Endodermal cell (in vitro differentiated cells): ENCODE measurements at places on chromosomes 7 and 10. TPM values are rescaled to one million over a fixed set of nuclear protein-coding genes. Genes with fewer than 3 reads are reported as not detected.
A peak's percentile ranks its signal among the peaks of the same experiment; 100 is the strongest.

OPN4 gene
- total RNA-seq = not detected in 3 replicates

DNA sequence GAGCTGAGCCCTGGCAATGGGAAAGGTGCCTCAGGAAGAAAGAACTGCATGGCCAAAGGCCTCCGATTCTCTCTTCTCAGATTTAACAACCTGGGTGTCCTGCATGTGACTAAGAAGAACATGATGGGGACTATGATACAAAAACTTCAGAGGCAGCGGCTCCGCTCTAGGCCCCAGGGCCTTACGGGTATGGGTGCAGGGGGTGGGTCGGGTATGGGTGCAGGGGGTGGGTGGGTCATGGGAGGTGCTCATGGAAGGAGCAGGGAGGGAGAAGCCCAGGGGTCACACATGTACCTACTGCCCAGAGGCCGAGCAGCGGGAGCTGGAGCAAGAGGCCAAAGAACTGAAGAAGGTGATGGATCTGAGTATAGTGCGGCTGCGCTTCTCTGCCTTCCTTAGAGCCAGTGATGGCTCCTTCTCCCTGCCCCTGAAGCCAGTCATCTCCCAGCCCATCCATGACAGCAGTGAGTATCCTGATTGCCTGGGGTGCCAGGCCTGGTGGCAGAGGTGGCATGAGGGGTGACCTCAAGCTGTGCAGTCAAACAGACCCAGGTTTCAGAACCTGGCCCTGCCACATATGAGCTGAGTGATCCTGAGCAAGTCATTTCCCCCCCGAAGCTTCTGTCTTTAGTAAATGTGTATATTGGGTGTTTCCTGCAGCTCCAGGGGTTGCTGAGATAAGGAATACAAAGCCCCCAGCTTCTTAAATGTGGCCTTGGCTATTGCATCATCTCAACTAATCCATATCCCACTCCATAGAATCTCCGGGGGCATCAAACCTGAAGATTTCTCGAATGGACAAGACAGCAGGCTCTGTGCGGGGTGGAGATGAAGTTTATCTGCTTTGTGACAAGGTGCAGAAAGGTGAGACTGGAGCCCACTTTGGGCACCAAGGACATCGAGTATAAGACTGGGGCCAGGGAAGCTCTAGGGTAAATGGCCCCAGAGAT, 2.0 kb downstream of the NFKB2 start:
- H3K27ac ChIP-seq = no peak overlapping the region
- H3K27me3 ChIP-seq = peaks cover 7% of the 10 kb centered on the region
- peaks cover 25% of the 10 kb centered on the region for H3K36me3 ChIP-seq
- H3K4me1 ChIP-seq = peaks cover 7% of the 10 kb centered on the region
- H3K4me3 ChIP-seq = no peak overlapping the region
- no peak for DNase-seq

PIK3CG gene
- total RNA-seq = 0.11 TPM in 2 replicates

CTTNBP2 gene
- 4.3 and 5.2 TPM in 2 replicates for total RNA-seq

- H3K4me3 ChIP-seq = no peak overlapping the region
- peak; percentile 53 for DNase-seq
These were observed 15.3 kb downstream of the RASGEF1A start for GRCh38 chr10:43251419-43252165.

- H3K27me3 ChIP-seq = no peaks in the 10 kb centered on the region
- H3K36me3 ChIP-seq = no peaks in the 10 kb centered on the region
- no peak for DNase-seq
- H3K4me1 ChIP-seq = no peaks in the 10 kb centered on the region
- no peak overlapping the region for H3K27ac ChIP-seq
- no peak overlapping the region for H3K4me3 ChIP-seq
These were observed 86.0 kb upstream of the RET start for GRCh38 chr10:42990721-42991441.

FAM20C gene
- total RNA-seq = 46.8 and 53.5 TPM in 2 replicates

GRCh38 chr10:35194906-35195305, 68.3 kb downstream of the CREM start:
- no peaks in the 10 kb centered on the region for H3K4me1 ChIP-seq
- no peak for DNase-seq
- H3K27ac ChIP-seq = no peak overlapping the region
- no peaks in the 10 kb centered on the region for H3K36me3 ChIP-seq

- H3K36me3 ChIP-seq = no peaks in the 10 kb centered on the region
- DNase-seq = no peak
- H3K27ac ChIP-seq = no peak overlapping the region
- H3K4me1 ChIP-seq = no peaks in the 10 kb centered on the region
These were observed 65.0 kb downstream of the DNAJC12 start for GRCh38 chr10:67772894-67773511.

DNA sequence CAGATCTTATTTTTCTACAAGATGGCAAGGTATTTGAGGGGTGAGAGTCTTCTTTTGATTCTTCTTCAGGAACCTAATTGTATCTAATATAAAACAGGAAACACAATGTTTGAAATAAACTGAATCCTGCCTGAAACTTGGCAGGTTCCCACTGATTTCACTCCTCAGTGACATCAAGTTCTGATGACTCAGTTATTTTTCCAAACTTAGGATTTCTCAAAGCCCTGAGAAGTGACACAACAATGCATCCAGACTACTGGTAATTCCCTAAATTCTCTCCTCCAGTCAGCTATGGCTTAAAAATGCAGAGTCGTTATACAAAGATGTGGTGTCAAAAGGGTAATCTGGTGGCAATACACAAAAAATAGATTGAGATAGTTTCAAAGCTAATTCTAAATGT, 80.9 kb downstream of the ABLIM1 start:
- H3K36me3 ChIP-seq = no peaks in the 10 kb centered on the region
- no peak overlapping the region for H3K4me3 ChIP-seq
- no peak overlapping the region for H3K27ac ChIP-seq
- no peaks in the 10 kb centered on the region for H3K27me3 ChIP-seq

DNA sequence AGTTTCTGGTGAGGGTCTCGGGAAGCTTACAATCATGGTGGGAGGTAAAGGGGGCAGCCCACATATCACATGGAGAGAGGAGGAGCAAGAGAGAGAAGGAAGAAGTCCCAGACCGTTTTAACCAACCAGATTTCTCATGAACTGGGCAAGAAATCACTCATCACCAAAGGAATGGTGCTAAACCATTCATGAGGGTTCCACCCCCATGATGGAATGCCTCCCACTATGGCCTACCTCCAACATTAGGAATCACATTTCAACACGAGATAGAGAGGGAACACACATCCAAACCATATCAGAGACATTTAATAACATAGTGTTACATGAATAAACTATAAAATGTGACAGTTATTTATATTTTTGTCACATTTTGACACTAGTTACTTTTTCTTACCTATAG, 214.8 kb upstream of the MAGI2 start:
- no peaks in the 10 kb centered on the region for H3K27me3 ChIP-seq
- H3K4me3 ChIP-seq = no peak overlapping the region
- no peaks in the 10 kb centered on the region for H3K4me1 ChIP-seq
- DNase-seq = no peak

- H3K36me3 ChIP-seq = no peaks in the 10 kb centered on the region
- H3K27ac ChIP-seq = no peak overlapping the region
- no peak overlapping the region for H3K4me3 ChIP-seq
- DNase-seq = no peak
These were observed 266.3 kb downstream of the PPP1R3A start for GRCh38 chr7:113652501-113652900.

- DNase-seq = peak; percentile 30
- no peak overlapping the region for H3K27ac ChIP-seq
- H3K27me3 ChIP-seq = no peaks in the 10 kb centered on the region
- H3K4me3 ChIP-seq = no peak overlapping the region
- H3K4me1 ChIP-seq = no peaks in the 10 kb centered on the region
These were observed 482.6 kb downstream of the RPS24 start for GRCh38 chr10:78516236-78516635.

- no peaks in the 10 kb centered on the region for H3K4me1 ChIP-seq
- no peaks in the 10 kb centered on the region for H3K36me3 ChIP-seq
- no peak overlapping the region for H3K27ac ChIP-seq
- no peaks in the 10 kb centered on the region for H3K27me3 ChIP-seq
These were observed 18.1 kb upstream of the LIPK start for GRCh38 chr10:88687853-88688467.

DYNC1I1 gene
- total RNA-seq = 7.2 to 23.1 TPM (median 7.8 TPM) in 3 replicates

GRCh38 chr10:9357471-9357870, 1303.0 kb downstream of the GATA3 start:
- no peaks in the 10 kb centered on the region for H3K27me3 ChIP-seq
- no peak for DNase-seq
- no peak overlapping the region for H3K4me3 ChIP-seq
- H3K36me3 ChIP-seq = no peaks in the 10 kb centered on the region

DNA sequence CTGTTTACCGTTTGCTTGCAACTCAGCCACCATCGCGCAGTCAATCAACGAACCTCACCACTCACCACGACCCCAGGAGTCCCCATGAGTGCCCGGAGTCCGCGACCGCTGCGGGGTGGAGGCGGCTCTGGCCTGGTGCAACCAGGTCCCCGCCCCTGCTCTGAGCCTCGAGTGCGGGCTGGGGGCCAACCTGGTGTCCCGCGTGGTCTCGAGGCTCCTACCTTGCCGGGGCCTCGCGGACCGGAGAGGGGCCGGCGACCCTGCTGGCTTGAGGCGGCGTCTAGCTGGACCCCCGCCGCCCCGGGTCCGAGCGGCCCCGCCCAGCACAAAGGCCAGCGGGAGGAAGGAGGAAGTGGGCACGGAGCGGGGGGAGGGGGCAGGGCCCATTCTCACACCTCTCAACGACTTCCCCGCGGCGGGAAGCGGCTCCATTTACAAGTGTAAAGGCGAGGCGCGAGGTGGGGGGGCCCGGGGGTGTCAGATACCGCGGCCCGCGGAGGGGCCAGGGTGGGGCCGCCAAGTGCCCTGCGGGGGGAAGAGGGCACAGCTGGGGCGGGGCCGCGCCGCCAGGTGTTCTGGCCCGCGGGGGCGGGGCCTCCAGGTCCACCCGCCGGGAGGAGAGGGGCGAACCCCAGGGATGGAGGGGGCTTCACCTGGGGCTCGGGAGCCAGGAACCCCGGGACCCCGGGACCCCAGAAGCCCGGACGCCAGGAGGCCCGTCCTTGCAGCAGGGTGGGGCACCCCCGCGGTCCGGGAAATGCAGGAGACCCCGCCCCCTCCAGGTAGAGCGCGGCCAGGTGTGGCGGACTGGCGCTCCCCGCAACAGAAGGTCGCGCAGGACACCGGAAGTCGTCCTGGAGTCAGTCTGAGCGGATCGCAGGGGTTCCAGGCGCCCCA, 8.6 kb downstream of the CTBP2 start:
- peak overlapping the region; percentile 70 for H3K4me3 ChIP-seq
- peak; percentile 97 for DNase-seq
- no peak overlapping the region for H3K27ac ChIP-seq
- peaks cover 7% of the 10 kb centered on the region for H3K36me3 ChIP-seq

ASZ1 gene
- total RNA-seq = not detected in 2 replicates

DNA sequence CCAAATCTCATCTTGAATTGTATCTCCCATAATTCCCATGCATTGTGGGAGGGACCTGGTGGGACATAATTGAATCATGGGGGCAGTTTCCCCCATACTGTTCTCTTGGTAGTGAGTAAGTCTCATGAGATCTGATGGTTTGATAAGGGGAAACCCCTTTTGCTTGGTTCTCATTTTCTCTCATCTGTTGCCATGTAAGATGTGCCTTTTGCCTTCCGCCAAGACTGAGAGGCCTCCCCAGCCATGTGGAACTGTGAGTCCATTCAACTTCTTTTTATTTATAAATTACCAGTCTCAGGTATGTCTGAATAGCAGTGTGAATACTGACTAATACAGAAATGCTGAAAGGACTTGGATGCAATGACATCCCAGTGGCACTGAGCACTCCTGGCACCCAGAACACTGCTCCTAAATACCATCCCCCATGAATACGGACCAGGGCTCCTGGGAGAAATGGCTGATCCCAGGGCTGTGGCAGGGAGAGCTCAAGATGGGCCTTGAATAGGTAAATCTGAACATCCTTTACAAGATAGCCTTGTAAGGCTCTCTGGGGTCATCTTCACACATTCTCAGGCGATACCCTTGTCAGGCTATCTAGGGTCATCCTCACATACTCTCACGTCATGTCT, 19.4 kb downstream of the ZFAND2A start:
- no peak overlapping the region for H3K27ac ChIP-seq
- no peak for DNase-seq
- no peaks in the 10 kb centered on the region for H3K27me3 ChIP-seq
- H3K36me3 ChIP-seq = no peaks in the 10 kb centered on the region
- H3K4me1 ChIP-seq = peaks cover 8% of the 10 kb centered on the region

LBX1 gene
- not detected in 3 replicates for total RNA-seq

CDC14C gene
- total RNA-seq = not detected in 3 replicates

GRCh38 chr10:113415246-113415645, 137.6 kb upstream of the HABP2 start:
- no peaks in the 10 kb centered on the region for H3K36me3 ChIP-seq
- peaks cover 2% of the 10 kb centered on the region for H3K4me1 ChIP-seq
- no peak overlapping the region for H3K4me3 ChIP-seq
- no peak for DNase-seq
- H3K27ac ChIP-seq = no peak overlapping the region

- H3K4me3 ChIP-seq = peak overlapping the region; percentile 81
- H3K36me3 ChIP-seq = no peaks in the 10 kb centered on the region
- H3K4me1 ChIP-seq = no peaks in the 10 kb centered on the region
- DNase-seq = peak; percentile 65
- no peaks in the 10 kb centered on the region for H3K27me3 ChIP-seq
These were observed 1.0 kb downstream of the URGCP start for GRCh38 chr7:43905209-43905946.

GRCh38 chr10:116408719-116409118, 18.9 kb upstream of the PNLIPRP3 start:
- H3K4me3 ChIP-seq = no peak overlapping the region
- DNase-seq = no peak
- peaks cover 14% of the 10 kb centered on the region for H3K27me3 ChIP-seq

- no peak overlapping the region for H3K4me3 ChIP-seq
- no peaks in the 10 kb centered on the region for H3K4me1 ChIP-seq
- no peaks in the 10 kb centered on the region for H3K27me3 ChIP-seq
- DNase-seq = no peak
- no peak overlapping the region for H3K27ac ChIP-seq
These were observed 227.6 kb upstream of the STEAP1 start for GRCh38 chr7:89926701-89927100.

- H3K4me3 ChIP-seq = no peak overlapping the region
- DNase-seq = peak; percentile 44
These were observed 115.0 kb downstream of the ADCY1 start for GRCh38 chr7:45689011-45689796.

AFAP1L2 gene
- total RNA-seq = 2.2 and 2.9 TPM in 2 replicates

GRCh38 chr10:34780818-34781380, 34.2 kb downstream of the PARD3 start:
- H3K4me1 ChIP-seq = peaks cover 14% of the 10 kb centered on the region
- H3K4me3 ChIP-seq = no peak overlapping the region
- H3K27ac ChIP-seq = peak overlapping the region; percentile 2
- no peaks in the 10 kb centered on the region for H3K27me3 ChIP-seq
- peak; percentile 55 for DNase-seq
- peaks cover 7% of the 10 kb centered on the region for H3K36me3 ChIP-seq

GRCh38 chr10:7474388-7474787, 63.6 kb upstream of the SFMBT2 start:
- no peak overlapping the region for H3K27ac ChIP-seq
- H3K4me3 ChIP-seq = no peak overlapping the region
- peaks cover 25% of the 10 kb centered on the region for H3K27me3 ChIP-seq
- H3K36me3 ChIP-seq = no peaks in the 10 kb centered on the region

TFEC gene
- not detected in 2 replicates for total RNA-seq

ZDHHC4 gene
- 76.6 and 79.1 TPM in 2 replicates for total RNA-seq

ANK3 gene
- total RNA-seq = 70.2 and 79.5 TPM in 2 replicates

GRCh38 chr7:29500719-29501118, 62.9 kb upstream of the PRR15 start:
- H3K27me3 ChIP-seq = no peaks in the 10 kb centered on the region
- H3K36me3 ChIP-seq = no peaks in the 10 kb centered on the region

CALHM3 gene
- not detected in 2 replicates for total RNA-seq

- no peaks in the 10 kb centered on the region for H3K36me3 ChIP-seq
- H3K4me3 ChIP-seq = no peak overlapping the region
- H3K27ac ChIP-seq = no peak overlapping the region
- no peaks in the 10 kb centered on the region for H3K27me3 ChIP-seq
- H3K4me1 ChIP-seq = peaks cover 12% of the 10 kb centered on the region
- DNase-seq = no peak
These were observed 266.6 kb downstream of the HDAC9 start for GRCh38 chr7:18762189-18762588.
